Progenitor cell of endocrine pancreas (in vitro differentiated cells): ENCODE measurements at places on chromosomes 12 and 14. TPM values are rescaled to one million over a fixed set of nuclear protein-coding genes. Genes with fewer than 3 reads are reported as not detected.

DNA sequence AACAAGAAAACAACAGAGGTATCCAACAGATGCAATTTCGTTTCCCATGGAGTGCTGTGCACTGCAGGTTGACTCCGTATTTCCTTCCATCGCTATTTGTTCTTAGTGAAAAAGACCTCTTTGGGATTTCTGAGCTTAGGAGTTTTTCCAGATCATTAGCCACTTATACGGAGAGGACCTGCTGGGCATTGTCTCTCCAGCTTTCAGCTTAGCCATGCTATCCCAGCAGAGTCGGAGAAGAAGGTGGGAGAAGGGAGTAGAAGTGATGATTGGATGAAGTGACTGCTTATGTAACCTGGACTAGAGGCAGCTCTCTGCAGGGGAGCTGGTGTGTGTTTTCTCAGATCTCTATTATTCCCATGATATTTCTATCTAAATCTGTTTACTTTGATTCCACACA is 737.7 kb downstream of the DIO2 start:
- H3K4me3 ChIP-seq: no peak overlapping the region
- no peak for DNase-seq
- H3K36me3 ChIP-seq: no peaks in the 10 kb centered on the region

- DNase-seq: no peak
- no peak overlapping the region for H3K27ac ChIP-seq
- H3K4me3 ChIP-seq: no peak overlapping the region
- peaks cover 14% of the 10 kb centered on the region for H3K27me3 ChIP-seq
These were observed 926.2 kb downstream of the VRK1 start for GRCh38 chr14:97723351-97723750.

DNA sequence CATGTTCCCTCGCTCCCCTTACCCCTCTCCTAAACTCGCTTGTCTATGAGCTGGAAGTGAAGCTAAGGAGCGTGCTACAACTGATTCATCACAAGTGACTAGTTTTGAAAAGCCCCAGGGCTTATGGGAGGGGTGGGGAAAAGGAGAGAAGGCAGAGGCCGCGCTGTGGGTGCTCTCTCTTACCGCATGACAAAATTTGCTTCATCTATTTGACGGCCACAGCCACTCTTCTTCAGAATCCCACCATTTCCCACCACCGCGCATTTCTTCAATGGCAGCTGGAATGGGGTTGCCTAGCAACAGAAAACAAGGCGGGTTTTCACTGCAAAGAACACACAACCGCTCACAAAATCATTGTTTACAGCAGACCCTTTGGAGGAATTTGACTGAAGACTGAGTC is 79.4 kb downstream of the ST8SIA1 start:
- no peaks in the 10 kb centered on the region for H3K27me3 ChIP-seq
- H3K4me1 ChIP-seq: peaks cover 3% of the 10 kb centered on the region
- no peak overlapping the region for H3K4me3 ChIP-seq
- H3K36me3 ChIP-seq: no peaks in the 10 kb centered on the region
- no peak for DNase-seq

DNA sequence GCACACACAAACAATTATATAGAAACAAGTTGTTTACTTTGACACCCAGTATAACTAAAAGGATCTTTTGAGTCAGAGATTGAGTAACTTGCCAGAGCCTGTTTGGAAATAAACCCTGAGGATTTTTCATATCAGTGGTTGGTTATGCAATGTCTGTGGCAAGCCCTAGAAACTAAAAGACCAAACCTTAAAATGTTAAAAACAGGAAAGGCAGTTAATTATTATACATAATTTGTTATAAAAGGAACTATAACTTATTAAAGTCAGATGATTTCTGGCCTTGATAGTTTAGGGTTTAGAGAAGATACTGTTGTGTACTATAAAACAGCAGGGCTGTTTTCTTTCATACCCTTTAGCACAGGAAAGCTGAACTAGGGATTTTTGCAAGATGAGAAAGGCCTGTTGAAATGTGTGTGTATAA is 44.1 kb downstream of the PSEN1 start:
- no peaks in the 10 kb centered on the region for H3K4me1 ChIP-seq
- no peak overlapping the region for H3K4me3 ChIP-seq
- no peak for DNase-seq
- H3K27me3 ChIP-seq: no peaks in the 10 kb centered on the region
- H3K27ac ChIP-seq: no peak overlapping the region
- peaks cover 15% of the 10 kb centered on the region for H3K36me3 ChIP-seq

DNA sequence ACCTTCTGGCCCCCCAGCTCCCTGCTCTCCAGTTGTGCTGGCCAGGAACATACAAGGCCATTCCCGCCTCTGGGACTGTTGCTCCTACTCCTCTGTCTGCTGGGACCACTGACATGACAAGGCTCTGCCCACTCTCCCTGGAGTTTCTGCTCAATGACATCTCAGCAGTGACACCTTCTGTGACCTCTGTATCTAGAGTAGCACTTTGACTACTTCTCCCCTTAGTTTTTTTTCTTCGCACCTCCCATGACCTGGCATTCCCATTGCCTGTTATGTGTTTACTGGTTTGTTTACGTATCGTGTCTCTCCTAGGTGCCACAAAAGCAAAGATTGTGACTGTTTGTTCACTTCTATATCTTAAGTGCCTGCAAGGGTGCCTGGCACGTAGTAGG is 40.1 kb upstream of the TMEM263 start:
- H3K27ac ChIP-seq: no peak overlapping the region
- H3K4me3 ChIP-seq: no peak overlapping the region
- peaks cover 2% of the 10 kb centered on the region for H3K4me1 ChIP-seq
- no peak for DNase-seq

The SPIC gene
- total RNA-seq: not detected in 2 replicates

The PMEL gene
- 3.7 and 6.3 TPM in 2 replicates for total RNA-seq
